RPMI7951 (cell line): ENCODE measurements at places on chromosomes 3 and 15. TPM values are rescaled to one million over a fixed set of nuclear protein-coding genes. Genes with fewer than 3 reads are reported as not detected.

- peak; percentile 42 for DNase-seq
These were observed 165.6 kb downstream of the GMNC start for GRCh38 chr3:190696777-190697501.

The KCNMB3 gene
- 0.88 and 1.3 TPM in 2 replicates for total RNA-seq

DNA sequence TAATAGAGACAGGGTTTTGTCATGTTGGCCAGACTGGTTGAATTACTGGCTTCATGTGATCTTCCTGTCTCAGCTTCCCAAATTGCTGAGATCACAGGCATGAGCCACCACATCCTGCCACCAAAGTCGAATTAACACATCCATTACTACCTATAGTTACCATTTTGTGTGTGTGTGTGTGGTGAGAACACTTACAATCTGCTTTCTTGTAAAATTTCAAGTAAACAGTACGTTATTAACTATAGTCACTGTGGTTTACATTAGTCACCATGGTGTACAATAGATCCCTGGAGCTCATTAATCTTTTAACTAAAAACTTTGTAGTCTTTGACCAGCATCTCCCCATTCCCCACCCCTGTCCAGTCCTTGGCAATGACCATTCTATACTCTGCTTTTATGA, 270.0 kb downstream of the NAALADL2 start:
- no peak for DNase-seq

DNA sequence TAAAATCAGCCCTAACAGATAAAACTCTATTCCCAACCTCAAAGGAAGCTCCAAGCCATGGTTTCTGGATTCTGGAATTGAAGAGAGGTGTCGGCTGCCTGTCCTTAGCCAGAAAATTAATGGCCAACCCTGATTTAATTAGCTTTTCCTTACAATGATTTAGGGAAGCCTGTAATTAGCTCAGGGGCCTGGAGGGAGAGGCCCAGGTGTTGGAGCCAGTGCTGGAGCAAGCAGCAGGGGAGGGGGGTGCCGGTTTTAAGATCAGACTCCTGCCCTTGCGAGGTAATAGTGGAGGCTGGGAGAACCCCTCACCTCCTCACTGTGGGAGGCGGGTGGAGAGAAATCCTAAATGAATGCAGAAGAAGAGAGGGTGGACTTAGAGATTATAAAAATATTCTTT, 14.7 kb upstream of the ATP2B2 start:
- DNase-seq = no peak

DNA sequence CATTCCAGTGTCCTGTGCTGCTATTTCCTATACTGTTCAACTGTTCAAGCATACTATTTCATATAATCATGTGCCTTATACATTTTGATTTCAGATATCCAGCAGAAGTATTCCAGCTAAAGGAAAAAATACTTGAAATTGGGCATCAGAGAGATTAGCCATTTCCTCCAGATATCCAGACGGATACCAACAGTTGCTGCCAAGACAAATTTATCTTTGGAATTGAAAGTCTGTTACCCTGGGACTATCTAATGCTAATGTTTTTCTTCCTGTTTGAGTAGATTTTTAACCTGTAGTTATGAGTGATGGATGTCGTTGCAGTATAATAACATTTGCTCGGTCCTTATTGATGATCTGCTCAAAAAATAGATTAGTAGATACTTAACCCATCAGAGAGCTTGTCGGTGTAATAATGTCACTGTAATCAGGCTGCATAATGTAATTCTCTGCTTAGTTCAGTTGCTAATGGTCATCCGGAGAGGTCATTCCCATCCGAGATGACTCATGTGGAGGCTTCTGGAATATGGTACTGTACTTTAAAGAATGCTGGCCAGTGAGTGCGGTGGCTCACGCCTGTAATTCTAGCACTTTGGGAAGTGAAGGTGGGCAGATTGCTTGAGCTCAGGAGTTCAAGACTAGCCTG, 51.5 kb downstream of the TIMP4 start:
- peak; percentile 10 for DNase-seq

DNA sequence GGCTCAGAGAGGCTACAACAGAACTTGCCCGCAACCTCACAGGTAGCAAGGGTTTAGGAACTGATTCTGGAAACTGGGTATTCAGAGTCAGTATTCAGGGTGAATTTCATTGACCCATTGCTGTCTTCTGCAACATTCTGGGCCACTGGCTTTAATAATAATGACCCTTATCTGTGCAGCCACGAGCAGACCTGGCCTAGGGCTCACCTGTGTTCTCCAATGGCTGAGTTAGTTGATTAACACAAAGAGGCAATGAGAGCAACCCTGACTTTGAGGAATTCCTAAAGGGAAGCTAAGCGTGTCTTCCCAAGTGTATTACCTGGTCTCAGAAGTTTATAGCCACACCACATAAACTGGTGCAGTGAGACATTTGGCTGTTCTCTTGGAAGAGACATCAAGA, 289.9 kb downstream of the EPHB1 start:
- DNase-seq = no peak

DNA sequence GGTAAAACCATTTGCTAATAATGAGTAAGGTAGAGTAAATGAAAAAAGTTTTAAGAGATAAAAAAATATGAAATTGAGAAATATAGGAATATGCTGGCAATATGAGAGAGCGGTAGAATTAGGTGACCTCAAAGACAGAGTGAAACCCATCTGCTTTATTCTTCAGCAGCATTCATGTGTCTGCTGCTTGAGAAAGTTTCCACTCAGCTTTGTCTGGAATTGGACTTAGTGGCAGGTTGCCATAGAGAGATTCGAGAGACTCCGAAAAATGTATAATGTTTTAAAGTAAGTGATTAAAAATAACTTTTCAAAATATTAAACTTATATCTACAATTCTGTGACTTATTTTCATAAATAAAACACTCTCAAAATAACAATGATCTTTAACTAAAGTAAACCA, 5.0 kb downstream of the SUCNR1 start:
- no peak for DNase-seq

The PATL2 gene
- total RNA-seq = 0.20 and 1.1 TPM in 2 replicates

DNA sequence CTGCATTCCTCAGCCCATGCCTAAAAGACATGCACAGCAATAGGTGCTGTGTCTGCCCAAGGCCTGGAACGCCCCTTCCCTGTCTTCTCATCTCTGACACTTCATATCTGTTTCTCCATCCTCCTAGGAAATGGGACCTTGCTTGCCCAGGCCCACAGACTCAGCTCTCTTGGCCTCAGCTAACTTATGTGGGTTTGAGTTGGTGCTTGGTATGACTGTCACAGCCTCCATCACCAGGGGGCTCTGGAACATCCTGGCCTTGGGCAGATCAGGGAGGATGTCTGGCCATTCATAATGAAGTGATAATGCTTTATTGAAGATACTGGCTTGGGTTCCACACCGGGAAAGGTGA, 156.7 kb upstream of the SMAD3 start:
- no peak for DNase-seq

- DNase-seq = peak; percentile 64
These were observed 216.8 kb downstream of the ERC2 start for GRCh38 chr3:56251343-56251945.

DNA sequence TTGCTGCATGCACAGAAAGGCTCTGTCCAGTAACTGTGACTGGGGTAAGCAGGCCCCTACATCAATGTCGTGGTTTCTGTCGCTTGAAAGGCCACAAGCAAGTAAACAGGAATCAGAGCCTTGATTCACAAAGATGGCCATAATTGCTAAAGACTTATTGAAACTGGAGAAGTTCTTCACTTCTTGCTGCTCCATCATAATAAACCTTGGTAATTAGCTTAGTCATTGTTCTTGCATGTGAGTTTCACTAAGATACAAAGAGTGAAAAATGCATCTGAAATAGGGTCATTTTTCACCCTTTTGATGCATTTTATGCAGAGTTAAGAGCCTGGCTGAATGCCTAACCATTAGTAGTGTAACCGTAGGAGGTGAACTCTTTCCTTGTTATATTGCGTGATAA, 3.2 kb downstream of the SEMA6D start:
- DNase-seq = no peak

The NR2E3 gene
- not detected in 2 replicates for total RNA-seq

The GOLGA6A gene
- not detected in 2 replicates for total RNA-seq
